ENCODE measurements at places on chromosomes 13 and 19.
A peak's percentile ranks its signal among the peaks of the same experiment; 100 is the strongest.

DNA sequence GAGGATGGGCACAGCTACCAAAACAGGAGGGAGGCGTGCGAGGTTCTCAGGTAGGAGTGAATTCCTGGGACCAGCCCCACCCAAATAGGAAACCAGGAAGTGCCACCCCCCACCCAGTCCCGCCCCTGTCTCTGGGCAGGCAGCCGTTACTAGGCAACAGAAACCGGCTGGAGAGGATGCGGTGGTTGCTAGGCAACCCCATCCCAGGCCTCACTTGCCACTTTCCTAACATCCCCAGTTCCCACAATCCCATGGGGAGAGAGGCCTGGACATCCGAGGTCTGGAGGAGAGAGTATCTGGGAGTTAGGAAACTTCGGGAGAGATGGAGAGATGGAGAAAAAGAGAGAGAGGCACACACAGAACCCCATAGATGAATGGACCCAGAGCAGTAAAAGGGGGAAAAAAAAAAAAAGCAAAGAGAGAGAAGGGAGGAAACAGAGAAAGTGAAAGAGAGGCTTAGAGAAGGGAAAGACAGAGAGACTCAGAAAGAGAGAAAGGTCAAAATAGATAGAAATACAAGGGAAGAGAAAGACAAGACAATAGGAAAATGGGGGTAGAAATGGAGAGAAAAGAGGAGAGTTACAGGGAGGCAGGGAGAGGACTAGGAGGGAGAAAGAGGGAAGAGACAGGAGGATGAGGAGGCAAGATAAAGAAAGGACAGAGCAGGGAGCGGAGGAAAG, 3.8 kb downstream of the GRIK5 start:
- peak; percentile 49 for DNase-seq

GRCh38 chr13:50156561-50157127, 141.4 kb downstream of the KCNRG start:
- DNase-seq, result no peak

GRCh38 chr13:40422588-40423235, 243.7 kb downstream of the FOXO1 start:
- DNase-seq, result no peak

DNA sequence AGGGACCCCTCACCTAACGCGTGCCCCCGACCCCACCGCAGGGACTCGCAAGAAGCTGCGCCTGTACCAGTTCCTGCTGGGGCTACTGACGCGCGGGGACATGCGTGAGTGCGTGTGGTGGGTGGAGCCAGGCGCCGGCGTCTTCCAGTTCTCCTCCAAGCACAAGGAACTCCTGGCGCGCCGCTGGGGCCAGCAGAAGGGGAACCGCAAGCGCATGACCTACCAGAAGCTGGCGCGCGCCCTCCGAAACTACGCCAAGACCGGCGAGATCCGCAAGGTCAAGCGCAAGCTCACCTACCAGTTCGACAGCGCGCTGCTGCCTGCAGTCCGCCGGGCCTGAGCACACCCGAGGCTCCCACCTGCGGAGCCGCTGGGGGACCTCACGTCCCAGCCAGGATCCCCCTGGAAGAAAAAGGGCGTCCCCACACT, 4.7 kb upstream of the MYBPC2 start:
- peak; percentile 64 for DNase-seq

DNA sequence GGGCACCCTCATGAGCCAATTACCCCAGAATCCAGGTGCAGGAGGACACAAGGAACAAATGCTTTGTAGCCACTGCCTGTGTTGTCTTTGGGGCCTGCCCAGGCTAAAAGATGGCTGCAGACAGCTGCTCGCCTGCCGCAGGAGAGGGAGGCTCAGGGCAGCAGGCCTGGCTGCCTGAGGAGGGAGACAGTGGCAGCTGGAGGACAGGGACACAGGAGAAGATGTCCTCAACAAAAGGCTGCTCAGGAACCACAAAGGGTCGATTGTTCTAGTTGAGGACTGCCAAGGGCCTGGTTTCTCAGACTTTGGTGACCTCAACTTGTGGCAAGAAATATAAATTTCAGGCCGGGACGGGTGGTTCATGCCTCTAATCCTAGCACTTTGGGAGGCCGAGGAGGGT, 7.6 kb downstream of the SIRT2 start:
- no peak for DNase-seq

- DNase-seq, result peak; percentile 68
Measured at GRCh38 chr13:109113427-109113826, 484.0 kb downstream of the MYO16 start.

GRCh38 chr19:17889609-17890214, 18.0 kb downstream of the SLC5A5 start:
- no peak for DNase-seq

DNA sequence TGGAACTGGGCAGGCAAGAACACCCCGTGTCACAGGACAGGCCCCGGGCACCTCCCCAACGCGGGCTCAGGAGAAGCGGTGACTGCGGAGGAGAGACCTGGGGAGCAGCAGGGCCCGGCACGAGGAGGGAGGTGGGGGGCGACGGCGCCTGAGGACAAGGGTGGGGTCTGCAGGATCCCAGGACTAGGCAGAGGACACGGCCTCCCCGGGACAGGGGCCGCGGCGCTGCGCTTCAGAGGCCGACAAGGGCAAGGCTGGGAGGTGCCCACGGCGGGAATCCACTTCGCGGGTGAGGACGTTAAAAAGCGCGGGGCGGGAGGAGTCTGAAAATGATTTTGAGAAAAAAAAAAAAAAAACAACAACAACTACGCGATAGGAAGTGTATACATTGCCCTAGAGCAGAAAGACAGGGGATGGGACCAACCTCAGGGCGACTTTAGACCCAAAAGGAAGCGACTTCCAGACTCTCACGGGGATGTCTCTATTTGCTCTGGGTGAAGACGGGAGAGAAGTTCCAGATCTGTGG, 44.9 kb downstream of the ZNF611 start:
- peak; percentile 1 for DNase-seq

- no peak for DNase-seq
Measured at GRCh38 chr19:38389101-38389925, 816 bp downstream of the SPRED3 start.

GRCh38 chr19:42596391-42597072, 1.8 kb upstream of the CEACAM8 start:
- DNase-seq, result peak; percentile 6

- no peak for DNase-seq
Measured at GRCh38 chr13:110503037-110503901, 58.3 kb downstream of the RAB20 start.

DNA sequence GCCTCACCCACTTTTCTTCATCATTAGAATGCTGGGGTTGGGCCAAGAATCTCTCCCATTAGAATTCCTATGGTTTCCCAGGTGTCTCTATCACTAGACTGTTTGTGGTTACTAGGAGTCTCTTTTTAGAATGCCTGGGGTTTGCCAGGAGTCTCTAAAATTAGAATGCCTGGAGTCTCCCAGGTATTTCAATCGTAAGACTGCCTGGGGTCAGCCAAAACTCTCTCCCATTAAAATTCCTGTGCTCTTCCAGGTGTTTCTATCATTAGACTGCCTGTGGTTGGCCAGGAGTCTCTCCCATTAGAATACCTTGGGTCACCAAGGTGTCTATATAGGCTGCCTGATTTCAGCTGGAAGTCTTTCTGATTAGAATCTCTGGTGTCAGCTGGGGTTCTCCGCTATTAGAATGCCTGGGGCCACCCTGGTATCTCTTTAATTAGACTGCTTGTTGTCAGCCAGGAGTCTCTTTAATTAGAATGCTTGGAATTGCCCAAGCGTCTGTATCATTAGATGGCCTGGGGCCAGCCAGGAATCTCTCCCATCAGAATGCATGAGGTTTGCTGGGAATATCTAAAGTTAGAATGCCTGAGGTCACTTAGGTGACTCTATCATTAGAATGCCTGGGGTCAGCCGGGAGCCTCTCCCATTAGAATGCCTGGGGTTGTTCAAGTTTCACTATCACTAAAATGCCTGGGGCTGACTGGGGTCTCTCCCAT, 1479.2 kb downstream of the UQCRFS1 start:
- no peak for DNase-seq

- peak; percentile 13 for DNase-seq
Measured at GRCh38 chr13:43054803-43055802, 31.7 kb downstream of the DNAJC15 start.

GRCh38 chr13:78409172-78409571, 194.2 kb downstream of the POU4F1 start:
- no peak for DNase-seq

DNA sequence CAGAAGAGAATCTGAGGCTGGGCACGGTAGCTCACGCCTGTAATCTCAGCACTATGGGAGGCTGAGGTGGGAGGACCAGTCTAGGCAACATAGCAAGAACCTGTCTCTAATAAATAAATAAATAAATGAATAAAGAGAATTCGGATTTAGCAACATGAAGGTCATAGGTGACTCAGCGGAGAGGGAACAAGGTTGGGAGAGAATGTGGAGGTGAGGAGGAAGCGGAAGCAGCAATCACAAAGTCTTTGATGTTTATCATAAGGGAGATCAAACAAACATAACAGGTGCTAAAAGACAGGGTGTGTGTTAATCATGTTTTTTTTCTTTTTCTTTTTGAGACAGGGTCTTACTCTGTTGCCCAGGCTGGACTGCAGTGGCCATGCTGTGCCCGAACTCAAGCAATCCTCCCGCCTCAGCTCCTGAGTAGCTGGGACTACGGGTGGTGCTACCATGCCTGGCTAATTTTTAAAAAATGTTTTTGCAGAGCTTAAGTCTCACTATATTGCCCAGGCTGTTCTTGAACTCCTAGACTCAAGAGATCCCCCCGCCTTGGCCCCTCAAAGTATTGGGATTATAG, 16.3 kb downstream of the PBX4 start:
- peak; percentile 64 for DNase-seq

GRCh38 chr13:32988608-32989289, 27.5 kb upstream of the KL start:
- no peak for DNase-seq

DNA sequence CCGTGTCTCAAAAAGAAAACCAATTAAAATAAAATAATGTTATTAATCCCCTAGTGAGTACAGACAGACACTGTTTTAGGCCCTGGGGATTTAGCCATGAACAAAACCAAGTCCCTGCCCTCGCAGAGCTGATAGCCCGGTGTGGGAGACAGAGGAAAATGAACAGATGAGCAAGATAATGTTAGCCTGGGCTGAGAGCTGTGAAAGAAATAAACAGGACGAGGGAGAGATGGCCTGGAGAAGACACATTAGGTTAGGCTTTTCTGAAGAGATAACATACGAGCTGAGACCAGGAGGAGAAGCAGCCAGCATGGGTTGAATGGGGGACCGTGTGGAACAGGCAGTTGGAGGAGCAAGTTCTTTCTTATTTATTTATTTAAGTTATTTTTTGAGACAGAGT, 9.0 kb downstream of the RELB start:
- DNase-seq, result no peak

- no peak for DNase-seq
Measured at GRCh38 chr13:45782327-45783045, 69.1 kb downstream of the SIAH3 start.

- no peak for DNase-seq
Measured at GRCh38 chr13:24664726-24665409, 15.3 kb upstream of the ATP12A start.

DNA sequence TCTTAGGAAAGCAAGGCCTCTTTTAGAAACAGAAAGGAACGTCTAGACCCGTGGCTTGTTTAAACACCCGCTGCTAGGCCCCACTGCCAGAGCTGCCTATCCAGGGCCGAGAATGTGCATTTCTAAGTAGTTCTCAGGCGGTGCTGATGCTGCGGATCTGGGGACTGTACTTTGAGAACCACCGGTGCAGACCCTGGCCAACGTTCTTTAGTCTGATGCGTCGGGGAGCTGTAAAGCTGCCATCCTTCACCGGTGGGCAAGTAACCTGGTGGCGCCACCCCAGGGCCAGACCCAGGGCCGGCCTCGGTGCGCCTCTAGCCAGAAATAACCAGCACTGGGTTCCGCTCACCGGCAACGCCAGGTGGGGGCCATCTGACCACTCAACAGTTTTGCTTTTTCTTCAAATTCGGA, 47.1 kb downstream of the TGDS start:
- peak; percentile 28 for DNase-seq

GRCh38 chr19:18863843-18864362, 32.1 kb downstream of the CERS1 start:
- no peak for DNase-seq

DNA sequence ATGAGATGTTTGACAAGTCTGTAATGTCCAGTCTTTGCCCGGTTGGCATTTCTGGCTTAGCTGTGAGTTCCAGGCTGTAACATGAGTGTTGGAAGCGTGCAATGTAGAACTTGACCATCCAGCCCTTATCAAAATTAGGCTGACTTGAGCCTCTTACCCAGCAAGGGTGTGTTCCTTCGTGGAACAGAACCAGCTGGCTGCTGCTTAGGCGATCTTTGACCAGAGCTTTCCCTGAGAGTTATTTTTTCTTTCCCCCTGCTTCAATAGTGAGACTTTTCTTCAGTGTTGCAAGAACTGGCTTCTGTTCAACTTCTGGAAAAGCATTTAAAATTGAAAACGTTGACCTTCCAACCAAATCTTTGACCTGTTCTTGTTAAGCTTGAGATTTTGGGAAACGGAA, 6.5 kb downstream of the TNFSF13B start:
- no peak for DNase-seq

- no peak for DNase-seq
Measured at GRCh38 chr19:46408664-46409039, 4.7 kb downstream of the CCDC8 start.

DNA sequence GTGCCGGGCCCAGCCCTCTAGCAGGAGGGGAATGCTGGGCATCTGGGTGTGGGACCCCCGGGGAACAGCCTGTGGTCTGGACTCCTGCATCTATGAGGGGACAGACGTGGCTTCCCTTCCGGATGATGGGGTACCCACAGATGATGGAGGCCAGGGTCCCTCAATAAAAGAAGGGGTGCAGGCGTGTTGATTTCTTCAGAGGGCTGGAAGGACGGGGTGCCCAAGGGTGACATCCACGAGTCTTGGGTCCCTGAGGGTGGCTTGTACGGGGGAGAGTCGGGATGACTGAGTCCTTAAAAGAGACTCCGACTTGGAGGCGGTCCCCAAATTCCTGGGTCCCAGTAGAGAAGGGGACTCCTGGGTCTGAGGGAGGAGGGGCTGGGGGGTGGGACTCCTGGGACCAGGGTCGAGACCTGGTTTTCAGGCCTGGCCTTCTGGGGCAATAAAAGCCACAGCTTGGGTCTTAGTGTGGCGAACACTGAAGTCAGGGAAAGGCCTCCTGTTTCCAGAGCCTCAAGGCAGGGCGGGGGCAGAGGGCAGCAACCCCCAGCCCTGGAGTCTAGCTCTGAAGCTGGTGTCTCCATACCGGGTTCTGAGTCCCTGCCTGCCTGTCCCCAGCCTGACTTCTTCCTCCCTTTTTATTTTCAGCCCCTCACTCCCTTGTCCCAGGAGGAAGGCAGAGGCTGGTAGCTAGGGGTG, 459 bp upstream of the GRIN2D start:
- DNase-seq, result no peak

- no peak for DNase-seq
Measured at GRCh38 chr19:33627526-33627925, 5.8 kb downstream of the CHST8 start.

- no peak for DNase-seq
Measured at GRCh38 chr19:33551676-33552075, 30.1 kb upstream of the PEPD start.
